ENCODE measurements at places on chromosomes 12 and 14.

- no peak for DNase-seq
These were observed 715 bp downstream of the NEK9 start for GRCh38 chr14:75126121-75126544.

GRCh38 chr12:88052686-88053085, 23.5 kb upstream of the C12orf50 start:
- DNase-seq, result peak; percentile 52

DNA sequence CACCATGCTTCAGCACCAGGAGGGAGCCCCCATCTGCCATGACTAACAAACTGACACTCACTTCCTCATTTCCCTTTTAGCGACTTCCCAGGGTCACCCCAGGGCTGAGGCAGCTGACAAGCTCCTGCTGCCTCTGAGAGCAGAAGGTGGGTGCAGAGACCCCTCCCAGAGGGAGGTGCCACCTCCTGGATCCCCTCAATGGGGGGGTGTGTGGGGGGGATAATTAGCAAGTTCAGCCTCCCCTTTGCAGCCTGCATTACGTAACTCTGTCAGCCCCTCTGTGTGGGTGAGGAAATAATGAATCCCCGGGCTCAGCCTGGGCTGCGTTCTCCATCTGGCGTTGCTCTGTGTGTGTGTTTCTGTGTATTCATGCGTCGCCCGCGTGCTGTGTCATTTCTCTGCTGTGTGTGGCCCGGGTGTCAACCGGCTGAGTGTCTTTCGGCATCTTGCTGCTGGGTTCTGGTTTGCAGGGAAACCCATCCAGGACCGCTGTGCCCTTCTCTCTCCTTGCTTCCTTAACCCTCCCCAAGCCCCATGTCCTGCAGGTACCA, 28.0 kb downstream of the NOS1 start:
- no peak for DNase-seq

DNA sequence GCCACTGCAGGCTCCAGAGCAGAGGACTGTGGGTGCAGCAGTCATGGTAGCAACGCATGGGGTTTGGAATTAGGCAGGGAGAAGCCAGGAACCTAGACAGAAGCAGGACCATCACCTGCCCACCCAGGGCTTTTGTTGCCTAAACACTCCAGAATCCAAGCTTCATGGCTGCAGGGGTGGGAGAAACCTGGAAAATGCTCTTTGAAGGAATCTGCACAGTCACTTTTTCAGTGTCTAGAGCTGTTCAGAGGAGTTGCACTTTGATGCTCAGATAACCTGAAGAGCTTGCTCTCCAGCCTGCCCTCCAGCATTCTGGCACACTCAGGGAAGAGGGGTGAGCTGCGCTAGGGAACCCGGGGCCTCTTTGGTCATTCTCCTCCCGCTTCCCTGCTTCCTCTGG, 1.6 kb upstream of the CELA1 start:
- no peak for DNase-seq

DNA sequence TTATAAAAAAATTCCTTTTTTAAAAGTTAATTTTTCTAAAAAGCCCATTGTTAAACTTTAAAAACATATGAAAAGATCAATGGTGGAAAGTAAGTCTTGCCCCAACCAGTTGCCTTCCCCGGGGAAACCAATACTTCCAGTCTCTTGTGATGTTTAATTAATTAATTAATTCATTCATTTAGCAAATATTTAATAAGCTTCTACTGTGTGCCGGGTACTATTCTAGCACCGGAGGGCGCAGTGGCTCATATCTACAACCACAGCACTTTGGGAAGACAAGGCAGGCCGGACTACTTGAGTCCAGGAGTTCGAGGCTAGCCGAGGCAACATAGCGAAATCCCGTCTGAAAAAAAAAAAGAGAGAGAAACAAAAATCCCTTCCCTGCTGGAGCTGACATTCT, 87.4 kb downstream of the HECTD4 start:
- peak; percentile 34 for DNase-seq

All from fibroblast of mammary gland (primary cell).